ENCODE measurements at places on chromosomes 12 and 14.

DNA sequence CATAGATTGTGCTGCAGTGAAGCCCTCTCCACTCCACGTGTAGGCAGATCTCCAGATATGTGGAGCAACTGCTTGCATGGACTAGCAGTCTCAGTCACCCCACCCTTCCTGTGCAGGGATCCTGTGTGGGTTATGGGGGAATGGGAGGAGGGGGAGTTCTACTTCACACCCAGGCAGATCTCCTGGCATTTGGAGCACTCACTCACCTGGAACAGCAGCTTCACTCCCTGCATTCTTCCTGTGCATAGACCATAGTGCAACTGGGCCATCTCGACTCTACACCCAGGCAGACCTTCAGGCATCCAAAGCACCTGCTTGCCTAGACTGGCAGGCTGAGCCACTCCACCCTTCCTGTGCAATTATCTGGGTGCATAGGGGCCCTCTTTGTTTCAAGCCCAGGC, 96.0 kb upstream of the PCED1B start:
- no peak for DNase-seq

DNA sequence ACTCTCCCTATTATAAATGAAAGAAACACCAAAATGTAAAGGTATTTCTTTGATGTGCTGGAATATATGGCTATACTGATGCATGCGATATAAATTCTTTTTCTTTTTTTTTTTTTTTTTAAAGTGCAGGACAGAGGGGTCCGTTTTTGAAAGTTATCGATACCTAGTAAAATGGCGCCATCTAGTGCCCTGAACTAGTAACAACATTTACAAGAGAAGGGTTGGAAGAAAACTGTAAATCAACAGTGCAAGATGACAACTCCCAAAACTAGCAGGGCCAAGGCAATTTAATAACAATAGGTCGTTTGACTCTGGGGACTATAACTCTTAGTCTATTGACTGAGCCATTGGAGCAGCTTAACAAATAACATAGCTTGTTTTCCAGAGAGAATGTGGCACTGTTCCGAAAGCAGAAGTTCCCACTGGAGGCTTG, 137.7 kb downstream of the SPTSSA start:
- DNase-seq, result no peak

DNA sequence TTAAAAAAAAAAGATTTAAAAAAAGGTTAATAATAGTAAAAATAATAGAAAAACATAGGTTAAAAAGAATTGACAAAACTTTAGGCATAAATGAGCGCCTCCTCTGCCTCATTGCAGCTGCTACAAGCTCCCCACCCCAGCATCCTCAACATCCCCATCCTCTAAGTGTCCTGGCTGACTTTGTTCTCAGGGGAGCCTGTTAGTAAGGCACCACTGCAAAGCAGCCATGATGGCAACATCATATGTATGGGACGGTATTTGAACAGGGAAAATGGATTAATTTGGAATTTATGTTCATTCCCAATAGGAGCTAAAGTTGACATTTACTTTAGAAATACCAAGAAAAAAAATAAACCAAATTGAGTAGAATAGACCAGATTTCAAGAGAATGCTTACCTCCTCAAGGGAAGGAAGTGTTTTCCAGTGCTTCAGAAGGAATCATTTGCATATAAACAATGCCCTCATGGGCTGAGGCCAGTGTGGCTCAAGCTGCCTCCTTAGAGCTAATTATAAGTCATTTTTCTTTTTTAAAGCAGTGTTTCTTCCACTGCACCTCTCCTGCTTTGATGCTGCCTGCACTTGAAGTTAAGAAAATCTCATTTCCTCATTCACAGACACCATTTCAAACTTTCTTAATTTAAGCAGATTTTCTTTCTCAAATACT, 59.6 kb downstream of the DACT1 start:
- no peak for DNase-seq

DNA sequence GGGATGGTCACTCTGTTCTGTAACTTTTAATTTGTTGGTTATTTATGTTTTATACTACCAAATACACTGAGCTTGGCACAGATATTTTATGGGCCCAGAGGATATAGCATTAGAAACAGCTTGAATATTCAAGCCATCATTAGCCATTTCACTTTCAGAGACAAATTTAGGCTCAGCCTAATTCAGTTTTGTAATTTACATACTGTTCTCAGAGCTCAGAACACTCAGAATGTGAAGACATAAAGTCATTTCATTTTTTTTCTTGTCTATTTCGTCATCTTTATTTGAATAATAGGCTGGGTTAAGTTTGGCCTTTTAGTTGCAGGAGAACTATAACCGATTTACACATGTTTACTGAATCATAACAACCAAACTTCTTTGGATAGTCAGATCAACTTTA, 361.7 kb downstream of the SNAPC1 start:
- DNase-seq, result no peak

DNA sequence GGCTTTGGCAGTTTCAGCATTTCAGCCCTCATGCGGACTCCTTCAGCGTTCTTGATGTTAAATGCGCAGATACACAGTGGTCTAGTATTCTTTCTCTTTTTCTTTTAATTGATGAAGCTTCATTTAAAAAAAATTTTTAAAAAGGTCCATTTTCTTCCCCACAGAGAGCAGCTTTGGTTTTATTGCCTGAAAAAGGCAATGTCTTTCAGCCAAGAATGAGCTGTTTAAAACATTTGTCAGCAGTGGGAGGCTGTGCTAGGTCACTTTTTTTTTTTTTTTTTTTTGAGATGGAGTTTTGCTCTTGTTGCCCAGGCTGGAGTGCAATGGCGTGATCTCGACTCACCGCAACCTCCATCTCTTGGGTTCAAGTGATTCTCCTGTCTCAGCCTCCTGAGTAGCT, 13.5 kb downstream of the KMT5A start:
- DNase-seq, result no peak

DNA sequence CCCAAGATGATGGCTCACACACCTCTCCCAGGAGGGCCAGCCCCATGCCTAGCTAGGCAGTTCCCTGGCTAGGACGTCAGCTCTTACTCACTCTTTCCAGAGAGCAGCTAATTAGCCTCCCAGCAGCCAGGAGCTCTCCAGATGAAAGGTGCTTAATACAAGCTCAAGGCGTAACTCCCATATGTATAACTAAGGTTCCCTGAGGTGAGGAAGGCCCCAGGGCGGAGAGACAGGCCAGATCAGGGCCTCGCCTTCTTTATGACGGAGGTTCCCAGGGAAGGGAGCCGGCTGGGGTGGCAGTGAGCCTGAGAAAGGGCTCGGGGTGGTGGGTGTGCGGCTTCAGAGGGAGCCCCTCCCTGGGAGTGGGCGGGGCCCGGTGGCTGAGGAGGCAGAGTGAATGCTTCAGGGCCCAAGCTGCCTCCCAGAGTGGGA, 26.4 kb upstream of the ZFP36L1 start:
- no peak for DNase-seq

- no peak for DNase-seq
Observed at GRCh38 chr12:128853600-128854197, 421 bp downstream of the GLT1D1 start.

- DNase-seq, result no peak
Observed at GRCh38 chr14:94009767-94010166, 12.7 kb downstream of the CCDC197 start.

DNA sequence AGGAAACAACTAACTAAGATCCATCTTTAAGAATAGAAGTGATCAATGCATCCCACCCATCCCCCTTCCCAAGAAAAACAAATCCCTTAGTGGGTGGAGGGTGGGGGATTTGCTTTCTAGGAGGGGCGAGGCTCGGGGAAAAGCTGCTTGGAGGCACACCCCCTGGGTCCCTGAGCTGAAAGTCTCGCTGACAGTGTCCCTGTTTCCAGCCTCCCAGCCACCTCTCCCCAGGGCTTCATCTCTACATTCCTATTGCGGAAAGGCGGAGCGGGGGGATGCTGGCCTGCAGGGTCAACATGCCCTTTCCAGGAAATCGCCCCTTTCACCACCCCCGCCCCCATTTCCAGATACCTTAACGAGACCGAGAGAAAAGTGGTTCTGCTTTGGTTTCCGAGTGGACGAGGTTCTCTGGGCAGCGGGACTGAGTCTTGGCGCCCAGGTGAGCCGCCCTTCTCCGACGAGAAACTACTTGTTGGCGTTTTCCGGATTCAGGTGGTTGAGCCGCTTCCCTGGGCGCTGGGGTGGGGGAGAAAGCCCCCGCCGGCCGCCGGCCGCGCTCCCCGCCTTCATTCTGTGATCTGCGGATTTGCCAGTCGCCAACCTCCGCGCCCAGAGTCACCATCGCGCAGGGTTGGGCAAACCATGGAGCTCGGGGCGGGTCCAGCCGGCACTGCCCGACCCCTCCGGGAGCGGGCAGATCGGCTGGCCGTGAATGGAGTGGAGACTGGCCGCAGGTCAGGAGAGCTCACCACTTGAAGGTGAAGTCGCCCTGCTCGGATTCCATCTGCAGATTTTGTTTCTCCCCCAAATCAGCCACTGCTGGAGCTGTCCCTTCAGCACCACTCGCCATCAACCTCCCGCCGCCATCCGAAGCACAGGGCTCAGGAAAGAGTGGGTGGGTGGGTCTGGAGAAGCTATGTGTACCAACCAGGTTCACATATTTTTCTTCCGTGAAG, 505 bp downstream of the KCNC2 start:
- no peak for DNase-seq

- DNase-seq, result peak; percentile 17
Observed at GRCh38 chr12:49331380-49332222, 5.4 kb downstream of the C1QL4 start.

- no peak for DNase-seq
Observed at GRCh38 chr14:70926235-70926830, 19.1 kb downstream of the PCNX1 start.

DNA sequence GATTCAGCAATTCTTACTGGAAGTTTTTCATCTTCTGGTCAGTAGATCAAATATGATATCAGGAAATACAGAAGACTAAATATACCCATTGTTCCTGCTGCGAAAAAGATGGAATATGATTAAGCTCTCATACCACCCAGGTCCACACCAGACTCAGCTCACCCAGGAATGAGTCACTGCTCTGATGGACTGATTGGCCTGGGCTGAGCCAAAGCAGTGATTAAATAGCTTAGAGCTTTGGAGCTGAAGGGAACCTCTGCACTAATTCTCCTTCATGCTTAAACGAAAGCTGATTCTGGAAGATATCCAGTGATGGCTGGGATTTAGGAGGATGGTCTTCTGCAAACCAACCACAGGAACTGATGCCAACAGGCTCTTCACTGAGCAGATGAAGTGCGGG, 62.0 kb upstream of the SYT1 start:
- no peak for DNase-seq

GRCh38 chr14:60212503-60213371, 36.3 kb upstream of the PPM1A start:
- no peak for DNase-seq

DNA sequence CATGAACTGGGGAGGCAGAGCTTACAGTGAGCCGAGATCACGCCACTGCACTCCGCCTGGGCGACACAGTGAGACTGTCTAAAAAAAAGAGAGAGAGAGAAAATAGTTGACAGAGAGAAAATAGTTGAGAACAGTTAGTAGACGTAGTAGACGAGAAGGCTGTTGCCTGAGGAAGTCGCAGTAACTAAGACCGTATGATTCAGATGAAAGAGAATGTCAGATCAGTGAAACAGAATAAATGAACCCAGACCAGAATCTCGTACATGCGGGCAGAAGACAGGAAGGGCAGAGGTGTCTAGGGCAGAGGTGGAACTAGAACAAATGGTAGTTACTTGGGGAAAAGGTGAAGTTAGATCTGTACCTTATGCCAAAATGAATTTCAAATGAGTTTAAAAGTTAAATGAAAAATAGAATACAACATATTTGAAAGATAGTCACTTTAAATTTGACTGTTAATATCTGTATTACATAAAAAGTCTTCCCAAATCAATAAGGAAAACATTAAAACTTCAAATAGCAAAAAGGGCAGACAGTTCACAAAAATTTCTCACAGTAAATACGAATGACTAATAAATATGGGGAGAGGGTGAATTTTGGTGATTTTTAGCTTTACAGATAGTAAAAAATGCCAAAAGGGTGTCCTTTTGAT, 17.7 kb downstream of the MDM2 start:
- no peak for DNase-seq

DNA sequence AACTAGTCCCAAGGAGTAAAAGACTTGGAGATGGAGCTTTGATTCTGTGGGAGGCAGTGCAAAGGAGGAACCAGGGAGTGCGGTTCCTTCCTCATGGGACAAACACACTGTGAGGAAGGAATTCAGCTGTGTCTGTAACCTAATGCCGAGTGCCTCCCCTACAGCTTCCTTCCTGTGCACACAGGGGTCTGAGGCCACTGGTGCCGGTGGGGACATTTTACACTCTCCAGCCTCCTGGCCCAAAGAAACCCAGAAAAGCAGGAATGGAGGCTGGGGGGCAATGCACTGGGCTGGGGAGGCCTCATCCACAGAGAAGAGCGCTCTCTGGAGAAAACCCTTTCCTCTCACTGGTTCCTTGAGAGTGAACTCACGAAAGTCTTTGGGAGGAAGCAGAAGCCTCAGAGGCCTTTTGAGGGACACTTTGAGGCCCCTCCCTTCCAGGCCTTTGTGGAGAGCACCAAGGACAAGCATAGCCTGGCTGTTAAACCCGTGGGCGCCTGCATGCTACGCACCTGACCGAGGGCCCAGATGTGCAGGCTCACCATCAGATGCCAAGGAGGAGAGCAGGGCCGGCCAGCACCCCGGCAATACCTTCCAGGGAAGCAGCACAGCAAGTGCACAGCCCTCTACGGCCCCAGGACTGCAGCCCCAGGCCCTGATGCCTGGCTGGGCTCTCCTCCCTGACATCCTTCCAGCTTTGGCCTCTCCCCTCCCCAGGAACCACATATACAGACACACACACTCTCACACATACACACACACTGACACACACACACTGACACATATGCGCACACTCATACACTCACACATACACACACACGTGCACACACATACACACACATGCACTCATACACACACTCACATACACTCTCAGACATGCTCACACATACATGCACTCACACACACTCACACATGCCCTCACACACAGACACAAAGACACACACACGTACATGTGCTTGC, 52.0 kb downstream of the NFKBIA start:
- DNase-seq, result no peak

DNA sequence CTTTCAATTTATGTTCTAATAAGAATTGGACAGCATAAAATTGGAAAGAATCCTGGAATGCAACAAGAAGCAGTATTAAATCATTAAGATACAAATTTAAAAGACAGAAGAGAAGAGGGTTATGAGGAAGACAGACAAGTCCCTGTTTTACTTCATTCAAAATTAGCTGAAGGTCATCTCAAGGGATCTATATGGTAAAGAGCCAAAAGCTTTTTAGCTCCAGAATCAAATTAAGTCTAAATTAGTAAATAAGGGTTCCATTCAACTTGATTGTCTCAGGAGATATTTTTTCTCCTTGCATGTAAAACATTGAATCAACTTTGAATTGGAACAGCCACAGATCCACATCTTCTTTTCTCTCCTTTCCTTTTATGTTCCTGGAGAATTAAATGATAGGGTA, 7.6 kb downstream of the CCDC196 start:
- no peak for DNase-seq

DNA sequence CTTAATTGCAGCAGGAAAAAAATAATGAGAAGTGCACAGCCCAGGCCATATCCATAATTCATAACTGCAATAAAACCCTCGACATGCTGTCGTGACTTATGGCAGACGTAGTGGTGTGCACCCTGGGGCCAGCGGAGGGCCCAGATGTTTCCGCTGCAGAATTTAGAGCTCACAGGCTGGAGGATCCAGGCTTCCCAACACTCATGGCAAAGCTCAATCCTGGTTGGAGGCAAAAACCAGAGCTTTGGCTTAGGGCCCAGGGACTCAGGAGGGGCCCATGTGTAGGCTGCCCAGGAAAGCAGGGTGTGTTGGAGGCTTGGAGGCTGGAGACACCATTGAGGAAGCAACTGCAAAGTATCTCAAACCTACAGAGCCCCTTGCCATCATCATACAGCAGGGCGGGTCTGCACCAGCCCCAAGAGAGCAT, 68.7 kb downstream of the SERPINA3 start:
- no peak for DNase-seq

- DNase-seq, result no peak
Observed at GRCh38 chr14:103068351-103069073, 11.2 kb upstream of the CDC42BPB start.
